Psoas muscle (tissue), 8 donors: ENCODE measurements at places on chromosomes 12 and 14. TPM values are rescaled to one million over a fixed set of nuclear protein-coding genes. Genes with fewer than 3 reads are reported as not detected.

SPX gene
- 17.1 TPM for total RNA-seq

GALNT9 gene
- total RNA-seq: not detected

KRT1 gene
- total RNA-seq: not detected

HCAR2 gene
- 0.61 TPM for total RNA-seq

MAP1LC3B2 gene
- 1.4 TPM for total RNA-seq

FIGNL2 gene
- 0.20 TPM for total RNA-seq

METTL17 gene
- total RNA-seq: 29.0 TPM

RNFT2 gene
- total RNA-seq: 0.50 TPM

GON7 gene
- total RNA-seq: 7.6 TPM

KRT79 gene
- not detected for total RNA-seq

DNA sequence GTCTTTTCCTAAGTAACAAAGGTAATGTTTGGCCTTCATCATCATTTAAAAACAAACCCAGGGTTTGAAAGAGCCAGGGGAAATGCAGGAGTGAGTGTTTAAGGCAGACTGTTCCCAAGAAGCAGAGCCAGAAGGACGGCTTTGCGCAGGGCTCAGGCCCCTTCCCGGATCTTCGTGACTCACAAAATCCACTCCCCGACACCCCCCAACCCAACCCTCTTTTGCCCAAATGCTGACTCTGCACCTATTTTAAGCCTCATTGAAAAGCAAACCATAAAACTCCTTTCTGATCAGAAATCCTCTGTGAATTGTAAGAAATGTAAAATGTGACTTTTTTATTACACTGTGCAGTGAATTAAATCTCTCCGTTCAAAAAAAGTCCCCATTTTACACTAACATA, 67.5 kb downstream of the SETD3 start:
- DNase-seq: no peak

DNA sequence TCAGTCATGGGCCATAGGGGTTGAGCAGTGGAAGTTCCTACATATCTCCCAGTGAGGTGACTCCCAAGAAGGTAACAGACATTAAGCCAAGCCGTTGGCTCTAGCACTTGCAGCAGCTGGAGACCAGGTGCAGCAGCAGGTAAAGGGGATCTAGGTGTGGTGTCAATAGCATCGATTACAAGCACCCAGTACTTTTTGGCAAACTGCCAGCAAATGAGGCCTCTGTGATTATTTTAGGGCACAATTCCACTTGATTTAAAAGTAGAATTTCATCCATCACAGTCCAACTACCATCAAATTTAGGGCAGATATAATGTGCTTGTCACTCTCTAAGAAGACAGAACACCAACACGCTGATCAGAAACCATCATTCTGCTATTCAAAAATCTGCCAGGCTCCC, 224.1 kb upstream of the EGLN3 start:
- DNase-seq: no peak

DNA sequence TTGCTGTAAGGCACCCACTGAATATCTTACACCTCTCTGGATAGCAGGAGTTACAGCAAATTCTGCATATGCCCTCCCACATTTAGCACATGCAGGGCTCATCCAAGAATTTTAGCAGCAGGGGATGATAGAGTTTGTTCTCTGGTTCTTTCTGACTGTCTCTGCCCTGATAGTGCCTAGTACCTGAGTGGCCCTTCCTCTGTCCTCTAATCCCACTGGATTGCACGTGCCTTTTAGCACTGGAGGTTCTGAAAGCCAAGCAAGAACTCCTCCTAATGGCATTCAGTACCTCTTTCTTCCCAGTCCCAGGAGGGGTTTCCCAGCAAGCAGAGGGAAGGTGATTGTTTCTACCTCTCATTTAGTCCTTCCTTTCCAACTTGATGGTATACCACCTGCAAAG, 406.4 kb downstream of the ZFP36L1 start:
- DNase-seq: no peak

- no peak for DNase-seq
Measured at GRCh38 chr12:43969882-43970281, 134.0 kb downstream of the TMEM117 start.

- peak; percentile 72 for DNase-seq
Measured at GRCh38 chr14:23141706-23142444, 22.8 kb upstream of the CEBPE start.

DNA sequence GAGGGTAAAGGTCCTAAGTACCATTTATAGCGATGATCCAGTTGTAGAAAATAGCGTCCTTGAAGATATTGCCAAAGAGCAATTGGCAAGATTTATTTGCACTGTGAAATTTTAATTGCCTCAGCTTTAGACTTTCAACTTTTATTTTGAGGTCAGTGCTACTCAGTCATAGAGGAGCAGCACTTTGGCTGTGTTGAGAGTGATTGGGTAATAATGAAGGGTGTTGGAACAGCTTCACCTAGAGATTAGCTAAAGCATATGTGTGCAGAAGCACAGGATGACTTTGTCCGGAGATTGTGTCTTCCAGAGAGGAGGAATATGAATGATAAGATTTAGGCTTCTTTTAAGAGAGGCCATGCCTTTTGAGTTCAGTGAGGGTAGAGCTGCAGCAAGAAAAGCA, 164.8 kb downstream of the NPAS3 start:
- no peak for DNase-seq

DNA sequence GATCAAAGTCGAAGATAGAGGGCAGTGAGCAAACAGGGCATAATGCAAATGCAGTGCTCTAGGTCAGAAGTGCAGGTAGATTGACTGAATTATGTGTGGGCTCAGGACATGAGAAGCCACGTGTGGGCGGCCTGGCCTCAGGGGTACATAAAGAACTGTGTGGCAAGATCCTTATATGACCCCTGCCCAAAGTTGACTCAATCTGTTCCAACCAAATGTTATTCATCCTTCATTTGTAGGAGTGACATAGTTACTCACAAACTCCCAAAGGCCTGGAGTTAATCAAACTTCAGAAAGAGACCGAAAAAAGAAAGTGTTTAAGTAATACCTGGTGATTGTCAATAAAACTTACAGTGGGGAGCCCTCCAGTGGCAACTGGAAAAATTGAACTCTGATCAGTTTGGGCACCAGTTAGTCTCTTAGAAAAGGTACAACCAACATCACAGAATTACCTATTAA, 150.4 kb upstream of the FAR2 start:
- no peak for DNase-seq

DNA sequence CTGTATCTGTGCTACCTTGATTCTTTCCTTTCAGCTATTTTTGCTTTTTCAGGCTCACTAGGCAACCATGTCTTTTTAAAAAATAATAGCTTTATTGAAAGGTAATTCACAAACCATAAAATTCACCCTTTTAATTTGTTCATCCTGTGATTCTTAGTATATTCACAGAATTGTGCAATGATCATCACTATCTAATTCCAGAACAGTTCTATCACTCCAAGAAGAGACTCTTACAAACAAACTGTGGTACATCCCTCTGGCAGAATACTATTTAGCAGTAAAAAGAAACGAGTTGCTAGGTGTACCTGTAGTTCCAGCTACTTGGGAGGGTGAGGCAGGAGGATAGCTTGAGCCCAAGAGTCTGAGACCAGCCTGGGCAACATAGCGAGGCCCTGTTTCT, 14.8 kb downstream of the CREBL2 start:
- DNase-seq: no peak

GRCh38 chr12:8648576-8649205, 13.9 kb downstream of the MFAP5 start:
- DNase-seq: no peak

DNA sequence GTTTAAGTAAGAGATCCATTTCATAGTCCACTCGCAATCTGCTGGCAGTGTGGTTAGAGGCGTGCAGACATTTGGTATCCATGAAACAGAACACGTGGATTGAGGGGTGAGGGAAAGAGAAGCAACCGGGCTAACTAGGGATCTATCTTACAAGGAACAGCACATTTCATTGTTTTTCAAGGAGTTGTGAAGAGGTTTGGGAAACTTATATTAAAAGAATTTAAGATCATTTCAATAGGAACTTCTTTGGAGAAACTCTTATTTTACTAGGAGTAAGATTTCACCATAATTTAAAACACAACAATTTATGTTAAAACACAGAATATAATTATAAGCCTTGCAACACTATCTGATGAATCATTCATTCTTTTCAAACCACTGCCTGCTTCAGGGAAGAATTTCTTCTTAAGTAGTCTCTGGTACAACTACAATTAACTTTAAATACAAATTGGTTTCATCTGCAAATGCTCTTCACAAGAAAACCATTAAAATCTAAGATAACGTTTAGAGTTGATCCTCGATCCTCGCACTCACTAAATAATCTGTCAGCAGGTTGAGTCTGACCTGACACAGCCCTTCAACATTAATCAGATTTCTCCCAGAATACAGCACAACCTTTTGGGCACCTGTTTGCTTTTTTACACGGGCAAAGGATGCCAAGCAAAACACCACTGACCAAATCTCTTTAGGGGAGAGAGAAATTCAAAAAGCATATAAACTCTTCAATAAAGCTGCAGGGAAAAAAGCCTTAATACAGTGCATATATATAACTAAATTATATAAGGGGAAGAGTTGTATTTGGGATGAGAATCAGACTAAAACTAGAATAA, 27.3 kb downstream of the PPTC7 start:
- no peak for DNase-seq

DNA sequence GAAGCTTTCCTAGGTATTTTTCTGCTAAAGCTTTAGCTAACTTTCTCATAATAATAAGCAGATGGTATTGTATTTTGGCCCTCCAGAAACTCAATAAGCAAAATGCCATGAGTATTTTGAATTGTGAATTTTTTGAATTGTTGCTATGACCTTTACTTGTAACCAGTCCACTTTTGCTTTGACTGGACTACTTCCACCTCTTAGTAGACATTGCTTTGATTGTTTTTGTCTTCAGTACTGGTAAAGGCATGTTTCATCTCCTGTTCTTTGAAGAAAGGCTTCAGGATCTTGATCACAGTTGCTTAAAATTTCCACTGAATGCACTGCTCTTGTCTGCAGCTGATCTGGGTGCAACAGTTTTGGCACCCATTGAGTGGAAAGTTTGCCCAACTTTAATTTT, 102.3 kb downstream of the TRMT5 start:
- no peak for DNase-seq

GRCh38 chr12:56321027-56321426, 5.2 kb upstream of the CNPY2 start:
- no peak for DNase-seq

GRCh38 chr12:109630815-109631214, 57.2 kb downstream of the MVK start:
- DNase-seq: no peak

- DNase-seq: no peak
Measured at GRCh38 chr12:7118881-7119280, 9.8 kb downstream of the RBP5 start.

GRCh38 chr14:53108292-53109104, 44.6 kb downstream of the DDHD1 start:
- DNase-seq: no peak

DNA sequence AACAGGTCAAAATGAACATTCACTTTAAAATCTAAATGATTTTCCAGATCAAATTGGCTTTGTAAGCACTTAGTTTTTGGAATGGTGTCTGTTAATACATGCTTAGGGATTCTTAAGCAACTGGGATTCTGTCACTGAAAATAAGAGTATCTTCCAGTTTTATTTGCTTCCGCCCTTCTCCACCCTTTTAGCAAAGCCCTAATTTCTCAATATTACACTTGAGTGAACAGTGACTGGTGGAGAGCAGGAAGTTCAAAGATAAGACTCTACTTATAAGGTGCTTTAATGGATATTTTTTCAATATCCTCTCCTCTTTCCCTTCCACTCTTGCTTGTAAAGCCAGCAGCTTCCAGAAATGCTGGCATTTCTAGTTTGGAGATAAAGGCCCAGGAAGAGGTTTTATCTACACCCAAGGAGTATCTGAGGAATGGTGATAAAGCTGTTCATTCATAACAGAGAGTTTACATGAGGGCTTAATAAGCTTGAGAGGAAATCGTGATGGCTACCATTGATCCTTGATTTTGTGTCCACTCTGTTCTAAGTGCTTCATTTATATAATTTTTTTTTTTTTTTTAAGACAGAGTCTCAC, 265.9 kb upstream of the PRICKLE1 start:
- no peak for DNase-seq

GRCh38 chr12:31387466-31387865, 61.5 kb upstream of the SINHCAF start:
- no peak for DNase-seq

GRCh38 chr12:14949631-14950030, 11.3 kb upstream of the ERP27 start:
- DNase-seq: no peak

- no peak for DNase-seq
Measured at GRCh38 chr12:49905718-49906314, 2.1 kb upstream of the FAIM2 start.

DNA sequence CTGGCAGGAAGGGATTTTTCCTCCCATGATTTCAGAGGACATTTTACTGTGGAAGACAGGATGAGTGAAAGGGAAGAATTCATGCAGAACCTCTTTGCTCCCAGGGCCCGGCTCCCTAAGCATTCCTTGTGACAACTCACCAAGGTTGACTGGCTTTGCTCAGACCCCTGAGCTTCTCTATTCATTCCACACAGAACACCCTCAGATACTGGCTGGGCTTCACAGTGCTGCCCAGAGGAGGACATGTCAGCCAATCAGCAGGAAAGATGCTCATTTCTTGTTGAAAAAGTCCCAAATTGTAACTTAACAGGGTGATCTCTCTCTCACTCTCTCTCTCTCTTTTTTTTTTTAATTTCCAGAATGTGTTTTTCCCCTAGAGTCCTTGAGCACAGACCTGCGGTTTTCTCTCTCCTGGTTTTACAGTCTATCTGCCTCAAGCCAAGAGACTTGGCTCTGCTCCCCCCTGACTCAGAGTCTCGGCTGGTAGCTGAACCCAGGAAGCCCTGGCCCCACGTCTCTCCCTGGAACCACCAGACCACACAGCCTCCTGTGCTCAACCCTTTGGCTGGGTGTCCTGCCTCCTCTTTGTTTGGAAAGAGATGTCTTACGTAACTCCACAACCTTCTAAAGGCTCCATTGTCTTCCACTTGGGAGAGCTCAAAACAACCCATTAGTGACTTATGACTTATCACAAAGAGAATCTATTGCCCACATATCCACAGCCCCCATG, 43.9 kb downstream of the SSPN start:
- DNase-seq: peak; percentile 84

DNA sequence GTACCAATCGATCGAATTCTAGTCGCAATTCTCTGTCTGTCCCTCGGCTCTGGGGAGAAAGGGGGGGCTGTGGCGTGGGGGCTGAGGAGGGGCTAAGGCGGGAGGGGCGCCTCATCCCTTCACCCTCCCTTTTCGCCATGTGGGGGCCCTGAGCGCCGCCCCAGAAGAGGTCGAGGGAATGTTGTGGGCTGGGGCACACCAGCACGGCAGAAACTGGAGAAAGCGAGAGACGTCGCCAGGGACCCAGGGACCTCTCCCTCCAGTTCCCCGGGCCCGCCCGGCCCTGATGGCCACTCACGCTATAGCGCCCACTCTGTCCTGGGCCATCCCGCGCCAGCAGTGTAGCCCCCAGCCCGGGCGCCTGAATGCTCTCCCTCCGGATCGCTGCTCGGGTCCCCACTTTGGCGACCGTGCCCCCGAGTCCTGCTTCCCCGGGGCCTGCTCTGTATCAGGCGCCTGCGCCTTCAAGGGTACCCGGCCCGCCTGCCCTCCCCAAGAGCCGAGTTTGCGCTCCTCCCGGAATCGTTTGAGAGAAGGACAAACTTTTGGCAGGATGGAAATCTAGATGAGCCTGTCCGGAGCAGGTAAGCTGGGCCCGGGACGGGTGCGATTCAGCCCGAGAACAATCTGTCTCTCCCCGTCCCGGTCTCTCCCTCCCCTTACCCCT, 62.6 kb downstream of the SMUG1 start:
- peak; percentile 65 for DNase-seq
